ENCODE measurements at places on chromosomes 1 and 21.

DNA sequence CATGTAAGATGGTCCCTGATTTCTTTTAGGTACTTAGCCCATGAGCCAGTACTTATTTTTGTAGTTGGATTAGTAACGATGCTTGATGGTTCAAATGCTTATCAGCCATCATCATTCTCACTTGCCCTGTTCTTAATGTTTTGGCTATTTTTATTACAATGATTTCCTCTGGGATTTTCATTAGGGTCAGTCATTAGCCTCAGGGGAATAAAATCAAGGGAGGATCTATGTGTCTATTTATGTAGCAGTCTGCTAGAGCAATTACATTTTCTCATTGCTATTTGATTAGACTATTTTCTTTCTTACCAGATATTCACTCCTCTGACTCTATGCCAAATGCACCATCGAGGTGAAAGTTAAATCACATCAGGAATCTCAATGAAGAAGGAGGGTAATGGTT, 10.9 kb upstream of the CCT8 start:
- no peak for DNase-seq

DNA sequence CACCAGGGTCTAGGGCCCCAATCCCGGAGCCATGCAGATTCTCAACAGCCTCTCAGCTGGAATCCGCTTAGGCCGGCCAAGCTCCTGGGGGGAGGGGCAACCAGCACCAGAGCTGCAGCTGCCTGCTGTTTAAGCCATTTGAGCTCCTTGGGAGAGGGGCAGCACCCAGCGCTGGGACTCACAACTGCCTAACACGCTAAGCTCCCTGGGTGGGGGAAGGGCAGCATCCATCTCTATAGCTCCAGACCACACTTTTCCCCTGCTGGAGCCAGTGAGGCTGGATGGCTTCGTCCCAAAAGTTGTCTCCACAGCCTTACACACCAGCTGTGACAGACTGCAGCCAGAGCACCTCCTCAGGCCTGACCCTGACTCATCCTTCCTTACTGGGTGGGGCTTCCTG, 6.9 kb upstream of the PTGFR start:
- no peak for DNase-seq

DNA sequence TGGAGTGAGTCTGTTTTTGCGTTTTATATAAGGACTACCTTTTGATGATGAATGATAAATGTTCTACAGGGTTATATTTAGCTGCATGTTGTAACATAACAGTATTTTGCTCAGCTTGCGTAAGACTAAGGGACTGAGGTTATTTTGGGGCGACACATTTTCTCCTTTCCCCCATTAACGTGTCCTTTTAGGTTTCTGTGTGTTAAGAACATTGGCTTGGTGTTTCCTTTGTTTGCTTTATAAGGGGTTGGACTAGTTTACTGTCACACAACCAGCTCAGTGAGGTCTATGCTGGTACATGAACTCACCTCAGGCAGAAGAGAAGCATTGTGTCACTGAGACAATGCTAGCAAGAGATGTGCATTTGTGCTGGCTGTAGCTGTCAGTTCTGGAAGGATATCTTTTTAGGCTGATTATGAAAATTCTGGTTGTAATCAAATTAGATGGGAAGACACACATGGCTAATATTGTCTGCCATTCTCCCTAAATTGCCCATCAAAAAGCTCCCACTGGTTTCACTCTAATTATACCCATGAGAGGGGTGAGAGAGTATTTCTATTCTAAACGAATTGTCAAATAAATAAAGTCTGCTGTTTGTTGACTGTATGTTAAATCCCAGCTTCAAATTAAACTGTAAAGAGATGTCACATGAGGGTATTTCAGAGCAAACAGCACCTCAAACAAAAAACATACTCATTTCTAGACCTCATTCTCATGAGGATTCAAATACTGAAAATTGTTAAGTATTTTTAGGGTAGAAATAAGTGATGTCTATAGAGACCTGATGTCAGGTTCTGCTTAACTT, 62.6 kb downstream of the CDC14A start:
- DNase-seq = no peak

DNA sequence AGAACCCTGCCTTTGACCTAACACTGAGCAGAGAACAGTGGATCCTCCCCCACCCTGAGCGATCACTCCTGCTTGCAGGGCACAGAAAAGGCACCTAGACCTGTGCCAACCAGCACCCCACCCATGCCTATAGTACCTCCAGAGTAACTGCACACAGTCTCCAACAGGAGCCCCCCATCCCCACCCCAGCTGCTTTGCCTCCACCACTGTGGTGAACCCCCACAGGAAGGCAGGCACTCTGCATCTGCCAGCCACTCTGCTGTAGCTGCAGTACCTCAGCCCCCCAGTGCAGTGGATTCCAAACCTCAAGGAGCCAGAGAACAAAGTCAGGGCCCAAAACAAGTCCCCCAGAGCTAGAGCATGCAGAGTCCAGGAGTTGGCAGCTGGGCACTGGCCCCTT, 10.7 kb downstream of the SPATC1L start:
- no peak for DNase-seq

DNA sequence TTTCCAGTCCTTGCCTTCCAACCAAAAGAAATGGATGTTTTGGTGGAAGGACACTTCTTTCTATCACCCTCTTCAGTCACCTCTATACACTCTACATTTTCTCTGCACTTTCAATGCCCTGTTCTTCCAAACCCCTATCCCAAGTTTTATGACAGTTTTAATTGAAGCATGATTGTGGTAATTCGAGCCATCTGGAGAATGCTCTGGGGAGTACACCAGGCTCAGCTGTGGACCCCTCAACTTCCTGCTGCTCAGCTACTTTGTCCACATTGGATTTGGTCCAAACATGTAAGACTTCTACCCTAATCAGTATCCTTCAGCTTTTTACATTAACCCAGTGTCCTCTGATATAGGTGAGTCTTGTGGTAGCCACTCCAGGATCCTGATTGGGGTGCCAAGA, 129.6 kb downstream of the SYT2 start:
- peak; percentile 10 for DNase-seq

DNA sequence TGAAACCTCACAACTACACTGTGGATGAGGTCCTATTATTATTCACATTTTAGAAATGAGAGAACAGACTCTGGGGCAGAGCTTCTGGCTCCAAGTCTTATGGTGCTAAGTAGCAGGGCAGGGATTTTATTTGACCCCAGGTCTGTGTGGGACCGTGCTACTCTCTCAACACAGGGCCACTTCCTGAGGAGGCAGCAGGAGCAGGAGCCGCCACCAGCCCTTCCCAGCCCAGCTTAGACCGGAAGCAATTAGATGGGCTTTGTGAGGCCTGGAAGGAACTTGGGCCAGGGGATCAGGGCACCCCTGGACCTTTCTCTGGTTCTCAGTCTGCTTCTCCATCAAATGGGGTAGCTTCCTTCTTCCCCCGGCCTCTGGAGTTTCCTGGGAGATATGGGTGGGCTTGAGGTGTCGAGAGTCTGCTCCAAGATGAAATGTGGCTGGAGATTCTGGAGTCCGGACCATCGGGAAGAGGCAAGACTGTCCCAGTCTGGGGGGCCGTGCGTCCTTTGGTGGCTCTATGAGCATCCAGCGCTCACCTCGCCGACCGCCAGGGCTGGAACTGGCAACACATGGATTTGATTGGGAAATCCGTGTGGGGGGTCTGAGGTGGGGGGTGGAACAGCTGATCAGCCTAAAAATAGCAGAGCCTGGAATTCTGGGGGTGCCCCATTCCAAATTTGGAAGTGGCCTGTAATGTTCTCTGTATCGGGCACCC, 136.8 kb downstream of the FOXD2 start:
- no peak for DNase-seq

DNA sequence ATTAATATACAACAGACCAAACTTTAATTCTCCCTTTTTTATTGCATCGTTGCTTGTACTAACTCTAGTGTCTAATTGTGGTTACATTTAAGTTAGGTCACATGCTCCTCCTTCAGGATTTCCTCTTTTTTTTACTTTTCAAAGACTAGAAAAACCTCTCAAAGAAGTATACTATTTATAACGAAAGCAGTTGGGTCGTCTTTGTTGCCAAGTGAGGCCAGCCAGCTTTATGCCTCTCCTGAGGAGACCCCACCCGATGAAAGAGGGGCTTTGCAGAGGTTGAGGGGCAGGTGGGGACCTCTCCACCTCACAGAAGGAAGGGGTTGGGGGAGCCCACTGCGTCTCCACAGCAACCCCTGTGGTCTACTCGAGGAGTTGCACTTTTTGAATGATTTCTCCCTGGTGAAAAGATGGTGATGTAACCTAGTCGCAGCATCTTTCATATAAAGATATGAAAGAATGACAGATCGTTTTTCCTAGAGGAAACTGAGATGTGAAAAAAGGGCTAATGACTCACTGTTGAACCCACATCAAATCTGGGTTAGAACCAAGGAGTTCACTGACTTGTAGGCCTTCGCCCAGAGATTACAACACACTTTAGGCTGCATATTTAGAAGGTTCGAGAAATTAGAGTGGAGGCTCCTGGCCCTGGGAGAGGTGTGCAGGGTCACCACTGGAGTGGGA, 6.4 kb downstream of the TGFB2 start:
- DNase-seq = no peak

- peak; percentile 79 for DNase-seq
These were observed 19.9 kb downstream of the DSTYK start for GRCh38 chr1:205191622-205192021.

- DNase-seq = no peak
These were observed 44.4 kb upstream of the SCMH1 start for GRCh38 chr1:41286486-41286885.

DNA sequence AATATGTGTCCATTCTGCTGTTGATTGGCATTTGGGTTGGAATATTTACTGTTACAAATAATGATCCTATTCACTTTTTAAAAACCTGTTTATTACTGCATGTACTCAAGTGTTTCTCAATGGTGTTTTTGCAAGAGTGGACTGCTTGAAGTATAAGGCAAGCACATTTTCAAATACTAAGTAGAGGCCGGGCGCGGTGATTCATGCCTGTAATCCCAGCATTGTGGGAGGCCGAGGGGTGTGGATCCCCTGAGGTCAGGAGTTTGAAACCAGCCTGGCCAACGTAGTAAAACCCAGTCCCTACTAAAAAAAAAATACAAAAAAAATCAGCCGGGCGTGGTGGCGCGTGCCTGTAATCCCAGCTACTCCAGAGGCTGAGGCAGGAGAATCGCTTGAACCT, 276.9 kb upstream of the ADGRL4 start:
- no peak for DNase-seq

- no peak for DNase-seq
These were observed 1302.0 kb downstream of the KCNT2 start for GRCh38 chr1:195306281-195306680.

- DNase-seq = no peak
These were observed 247.9 kb downstream of the FOXD2 start for GRCh38 chr1:47685763-47686066.

GRCh38 chr1:168894397-168894903, 165.4 kb upstream of the DPT start:
- no peak for DNase-seq

DNA sequence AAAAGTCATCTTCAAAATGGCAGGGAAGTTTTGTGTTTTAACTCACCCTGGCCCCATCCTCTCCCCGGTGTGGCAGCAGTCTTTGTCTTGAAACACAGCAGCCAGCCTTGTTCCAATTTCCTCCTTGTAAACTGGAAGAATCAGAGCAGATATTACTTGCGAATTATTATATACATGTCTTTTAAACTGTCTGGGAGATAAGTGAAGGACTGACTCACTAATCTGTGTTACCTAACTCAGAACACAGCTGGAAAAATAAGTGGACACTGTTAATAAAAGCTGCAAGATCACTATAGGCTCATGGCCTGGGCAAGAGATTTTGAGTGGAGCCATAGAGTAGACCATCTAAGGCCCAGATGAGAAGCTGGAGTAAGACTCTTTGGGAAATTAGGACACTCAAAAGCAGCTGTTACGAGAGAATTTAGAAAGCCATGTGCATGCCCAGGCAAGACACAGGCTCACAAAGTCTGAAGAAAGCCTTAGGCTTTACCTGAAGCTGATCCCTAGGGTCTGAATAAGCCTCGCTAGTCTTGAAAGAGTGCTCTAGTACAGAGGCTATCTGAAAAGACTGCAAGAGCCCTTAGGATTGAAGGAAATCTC, 233.0 kb upstream of the RAB4A start:
- no peak for DNase-seq

- no peak for DNase-seq
These were observed 76.4 kb downstream of the ADGRL2 start for GRCh38 chr1:81876901-81877733.

GRCh38 chr1:47104816-47105215, 32.4 kb upstream of the CYP4A22 start:
- no peak for DNase-seq

DNA sequence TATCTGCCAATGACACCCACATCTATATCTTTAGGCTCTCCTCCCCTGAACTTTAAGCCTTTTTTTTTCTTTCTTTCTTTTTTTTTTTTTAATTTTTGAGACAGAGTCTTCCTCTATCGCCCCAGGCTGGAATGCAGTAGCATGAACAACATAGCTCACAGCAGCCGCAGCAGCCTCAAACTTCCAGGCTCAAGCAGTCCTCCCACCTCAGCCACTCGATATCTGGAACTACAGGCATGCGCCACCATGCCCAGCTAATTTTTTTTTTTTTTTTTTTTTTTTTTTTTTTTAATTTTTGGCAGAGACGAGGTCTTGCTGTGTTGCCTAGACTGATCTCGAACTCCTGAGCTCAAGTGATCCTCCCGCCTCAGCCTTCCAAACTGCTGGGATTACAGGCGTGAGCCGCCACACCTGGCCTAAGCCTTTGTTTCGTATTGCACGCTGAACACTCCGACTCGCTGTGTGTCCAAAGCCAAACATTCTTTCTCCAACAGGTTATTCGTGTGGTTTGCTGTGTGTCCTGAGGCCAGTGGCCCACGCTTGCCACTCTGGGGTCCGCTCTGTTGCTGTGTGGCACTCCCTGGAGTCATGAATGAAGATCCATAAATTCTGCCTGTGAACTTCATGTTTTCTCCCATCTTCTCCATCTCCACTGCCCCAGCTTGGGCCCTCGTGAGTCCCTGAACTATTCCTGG, 119.4 kb downstream of the CAMTA1 start:
- no peak for DNase-seq

DNA sequence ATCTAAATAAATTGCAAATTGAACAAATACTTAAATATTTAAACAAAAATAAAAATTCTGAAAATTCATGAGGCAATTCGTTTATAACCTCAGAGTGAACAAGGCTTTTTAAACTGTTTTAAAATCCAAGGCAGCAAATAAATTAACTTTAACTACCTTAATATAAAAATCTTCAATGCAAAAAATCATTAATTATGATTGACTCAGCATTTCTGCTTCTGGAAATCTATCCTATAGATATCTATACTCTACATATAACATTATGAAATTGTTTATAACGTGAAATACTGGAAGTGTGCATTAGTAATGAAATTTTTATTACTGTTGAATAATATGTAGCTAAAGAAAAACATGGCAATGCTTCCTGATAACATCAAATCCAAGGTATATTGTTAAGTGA, 92.4 kb downstream of the ADAMTS1 start:
- no peak for DNase-seq

All from NCI-H2171 (cell line).